ENCODE measurements at places on chromosomes 1 and 21.

- no peak for DNase-seq
Observed at GRCh38 chr1:54054438-54054749, 986 bp downstream of the TCEANC2 start.

GRCh38 chr1:237074371-237075117, 32.6 kb downstream of the RYR2 start:
- no peak for DNase-seq

DNA sequence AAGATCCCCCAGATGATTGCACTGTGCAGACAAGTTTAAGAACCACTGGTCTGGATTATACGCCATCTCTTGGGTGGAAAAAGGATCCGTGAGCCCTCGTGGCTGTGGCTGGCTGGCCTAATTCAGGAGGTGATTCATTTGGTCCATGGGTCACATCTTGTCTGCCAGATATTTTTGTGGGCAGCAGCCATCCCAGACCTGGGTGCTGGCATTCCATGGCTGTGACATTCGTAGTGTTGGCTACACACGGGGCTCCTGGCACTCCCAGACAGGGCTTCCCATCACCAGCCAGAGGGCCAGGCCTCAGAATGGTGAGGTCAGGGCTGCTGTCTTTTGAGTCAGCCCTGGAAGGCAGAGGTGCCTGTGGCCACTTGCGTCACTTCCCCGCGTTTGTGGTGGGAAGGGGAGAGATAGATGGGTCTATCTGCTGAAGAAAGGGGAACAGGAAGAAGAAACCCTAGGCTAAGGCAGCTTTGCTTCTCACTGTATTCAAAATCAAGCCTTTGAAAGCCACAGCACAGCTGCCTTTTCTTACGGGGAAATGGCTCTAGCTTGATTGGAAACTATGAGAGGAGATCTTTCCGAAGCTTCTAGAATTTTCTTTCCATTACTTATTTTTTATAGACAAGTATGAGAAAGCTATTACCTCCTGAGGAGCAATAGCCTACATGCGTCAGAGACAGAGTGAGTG, 32.4 kb downstream of the EIF2D start:
- DNase-seq, result no peak

GRCh38 chr21:42153746-42154145, 65.2 kb upstream of the ABCG1 start:
- no peak for DNase-seq

DNA sequence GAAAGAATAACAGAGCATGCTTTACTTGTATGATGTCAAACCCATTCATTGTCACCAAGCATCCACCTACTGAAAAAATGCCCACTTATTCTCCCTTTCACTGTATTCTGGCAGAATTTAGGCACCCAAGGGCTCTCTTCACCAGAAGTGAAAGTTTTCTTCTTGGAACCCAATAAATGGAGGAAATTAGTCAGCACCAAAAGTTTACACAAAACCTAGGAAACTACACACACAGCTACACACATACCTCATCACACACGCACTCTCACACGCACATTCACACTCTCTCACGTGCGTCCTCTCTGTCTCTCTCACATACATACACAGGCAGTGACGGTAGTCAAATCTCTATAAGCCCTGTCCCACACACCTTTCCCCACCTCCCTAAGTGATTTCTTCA, 37.6 kb downstream of the MCOLN2 start:
- no peak for DNase-seq

- no peak for DNase-seq
Observed at GRCh38 chr1:95196017-95196416, 38.0 kb upstream of the RWDD3 start.

Measured in iPS-NIHi11 (cell line).